Pons (tissue), 1 donor: ENCODE measurements at places on chromosomes 5 and 9.

DNA sequence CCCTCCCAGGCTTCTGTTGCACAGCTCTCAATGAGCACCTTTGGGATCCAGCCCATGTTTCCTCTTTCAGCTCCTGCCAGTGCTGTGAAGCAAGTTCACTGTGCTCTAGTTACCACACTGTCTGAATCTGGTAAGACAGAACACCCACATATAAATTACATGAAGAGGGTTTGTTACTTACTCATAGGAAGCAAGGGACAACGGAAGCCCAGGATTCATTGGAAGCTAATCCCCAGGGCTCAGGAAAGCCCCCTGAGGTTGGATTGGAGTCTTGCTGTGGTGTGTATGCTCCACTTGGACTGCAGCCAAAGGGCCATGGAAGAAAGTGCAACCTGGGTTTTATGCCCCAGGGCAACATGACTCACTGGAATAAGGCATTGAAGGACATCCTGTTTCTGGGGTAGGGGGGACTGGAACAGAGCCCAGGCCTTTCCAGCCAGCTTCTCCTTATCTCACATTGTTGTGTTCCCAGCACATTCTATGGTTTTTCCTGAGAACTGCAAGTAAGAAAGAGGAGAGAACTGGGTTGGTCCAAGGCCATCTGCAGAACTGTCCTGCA is 15.6 kb upstream of the CLK4 start:
- no peak for DNase-seq

GRCh38 chr5:64742821-64743220 is 25.7 kb downstream of the SREK1IP1 start:
- no peak for DNase-seq

GRCh38 chr5:7468742-7469141 is 72.8 kb downstream of the ADCY2 start:
- DNase-seq = no peak

DNA sequence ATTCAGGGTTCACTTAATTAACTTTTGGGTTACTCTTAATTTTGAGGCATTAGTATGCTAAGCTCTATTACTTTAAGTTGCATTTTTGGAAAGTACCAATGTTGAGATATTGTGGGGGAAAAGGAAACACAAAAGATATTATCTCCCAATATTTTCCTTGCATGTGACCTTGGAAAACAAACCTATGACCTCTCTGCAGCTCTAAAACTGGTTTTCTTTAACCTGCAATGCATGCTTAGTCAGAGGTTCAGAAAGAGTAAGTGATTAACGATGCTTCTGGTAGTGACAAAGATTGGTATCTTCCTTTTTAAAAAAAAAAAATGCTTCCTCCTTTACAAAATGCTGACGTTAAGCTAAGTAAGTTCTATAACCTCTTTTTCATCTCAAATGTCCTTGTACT is 44.9 kb upstream of the CDH18 start:
- DNase-seq = no peak

- DNase-seq = no peak
Observed at GRCh38 chr9:18184401-18184800, 289.6 kb upstream of the ADAMTSL1 start.

DNA sequence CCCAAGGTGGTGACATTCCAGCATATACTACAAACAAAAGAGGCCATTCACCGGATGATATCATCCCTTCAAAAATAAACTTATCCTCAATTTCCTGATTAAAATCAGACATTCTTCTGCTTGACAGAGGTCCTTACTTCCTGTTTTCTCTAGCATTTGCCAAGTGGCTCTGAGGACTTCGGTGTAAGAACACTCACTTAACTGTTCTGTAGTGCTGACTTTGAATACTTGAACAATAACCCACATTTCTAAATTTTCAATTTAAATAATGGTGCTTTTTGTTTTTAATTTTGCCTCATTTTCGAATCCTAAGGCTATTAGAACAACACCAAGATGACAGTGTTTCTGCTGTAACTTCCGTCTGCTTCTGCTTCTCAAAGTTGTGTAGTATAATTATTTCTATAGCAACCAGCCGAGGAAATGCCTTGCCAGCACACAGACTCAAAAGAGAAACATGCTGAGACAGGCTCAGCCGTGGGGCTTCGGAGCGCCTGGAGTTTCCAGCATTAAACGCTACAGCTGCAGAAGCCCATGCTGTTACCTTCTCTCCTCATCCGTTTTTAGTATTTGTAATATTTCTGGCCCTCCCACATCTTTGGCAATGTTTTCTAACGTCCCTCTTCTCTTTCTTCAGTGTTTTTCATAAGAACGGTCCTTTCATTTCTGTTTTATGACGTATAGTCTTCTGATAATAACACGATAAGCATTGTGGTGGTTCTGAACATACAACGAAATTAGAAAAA is 19.5 kb upstream of the ANXA1 start:
- DNase-seq = peak; percentile 70

GRCh38 chr9:75866273-75866871 is 24.1 kb upstream of the PCSK5 start:
- peak; percentile 85 for DNase-seq

GRCh38 chr5:10680876-10681481 is 80.1 kb downstream of the DAP start:
- no peak for DNase-seq

DNA sequence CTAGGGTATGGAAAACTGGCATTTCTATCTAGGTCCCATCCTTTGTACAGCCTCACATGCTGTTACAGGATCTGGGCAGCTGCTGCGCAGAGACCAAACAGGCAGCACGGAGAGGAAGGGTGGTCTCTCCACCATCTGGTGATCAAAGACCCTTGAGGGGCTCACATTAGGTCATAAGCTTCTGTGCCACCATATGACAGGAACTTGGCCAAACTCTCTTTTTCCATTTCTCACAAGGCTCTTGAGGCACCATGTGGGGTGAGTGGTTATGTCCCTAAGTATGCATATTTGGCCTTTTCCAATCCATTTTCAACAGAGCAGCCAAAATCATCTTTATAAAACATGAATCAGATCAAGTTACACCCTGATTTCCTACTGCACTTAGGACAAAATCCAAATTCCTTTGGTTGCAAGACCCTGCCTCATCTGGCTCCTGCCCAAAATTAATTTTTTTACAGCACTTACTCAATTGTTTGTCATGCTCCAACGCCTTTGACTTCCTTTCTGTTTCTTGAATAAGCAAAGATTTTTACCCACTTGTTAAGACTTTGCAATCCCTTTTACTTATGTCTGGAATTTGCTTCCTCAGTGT is 730.0 kb downstream of the MAT2B start:
- DNase-seq = no peak

- DNase-seq = no peak
Observed at GRCh38 chr9:120741191-120741590, 26.9 kb upstream of the MEGF9 start.

GRCh38 chr5:171997011-171997410 is 9.4 kb downstream of the FBXW11 start:
- DNase-seq = no peak

GRCh38 chr9:82022121-82022520 is 33.5 kb downstream of the SPATA31D1 start:
- DNase-seq = peak; percentile 6

DNA sequence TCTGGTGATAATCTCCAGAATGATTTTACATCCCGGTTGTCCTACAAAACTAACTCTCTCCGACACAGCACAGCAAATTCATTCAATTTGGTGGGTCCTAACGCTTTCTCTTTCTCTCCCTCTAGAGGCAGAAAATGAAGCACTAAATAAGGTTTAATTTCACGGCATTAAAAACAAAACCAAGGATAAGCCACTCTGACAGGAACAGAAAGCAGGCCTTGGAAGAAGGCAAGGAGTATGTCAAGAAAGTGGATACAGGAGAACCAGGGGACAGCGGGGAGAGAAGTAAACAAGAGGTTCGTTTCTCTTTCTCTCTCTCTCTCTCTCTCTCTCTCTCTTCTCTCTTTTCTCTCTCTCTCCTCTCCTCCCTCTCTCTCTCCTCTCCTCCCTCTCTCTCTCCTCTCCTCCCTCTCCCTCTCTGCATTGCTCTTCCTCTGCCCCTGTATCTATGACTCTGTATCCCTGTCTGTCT is 49.8 kb downstream of the EBF1 start:
- peak; percentile 46 for DNase-seq

DNA sequence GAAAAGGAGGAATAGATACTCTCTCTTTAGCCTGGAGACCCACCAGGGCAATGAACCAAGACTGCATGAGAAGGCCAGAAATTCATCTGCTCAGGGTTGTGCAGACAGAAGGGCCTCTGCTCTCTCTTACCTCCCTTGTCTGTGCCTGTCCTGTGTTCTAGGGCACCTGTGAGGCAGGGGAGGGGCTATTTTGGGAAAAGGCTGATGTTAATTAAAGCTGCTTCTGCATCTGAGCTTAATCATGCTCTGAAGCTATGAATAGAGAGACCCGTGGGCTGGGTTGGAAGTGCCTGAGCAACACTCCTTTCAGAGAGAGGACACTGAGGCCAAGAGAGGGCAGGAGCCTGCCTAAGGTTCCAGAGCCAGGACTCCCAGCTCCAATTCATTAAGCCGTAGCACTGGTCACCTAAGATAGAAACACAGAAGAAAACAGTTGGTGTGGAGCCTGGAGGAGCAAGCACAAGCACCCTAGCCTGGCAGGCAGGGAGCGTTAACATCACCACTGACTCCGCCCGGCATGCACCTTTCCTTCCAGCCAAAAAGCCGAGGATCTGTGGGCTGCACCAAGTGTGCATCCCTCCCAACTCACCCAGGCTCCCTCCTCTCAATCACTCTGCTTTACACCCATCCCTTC is 31.4 kb upstream of the STING1 start:
- DNase-seq = no peak

DNA sequence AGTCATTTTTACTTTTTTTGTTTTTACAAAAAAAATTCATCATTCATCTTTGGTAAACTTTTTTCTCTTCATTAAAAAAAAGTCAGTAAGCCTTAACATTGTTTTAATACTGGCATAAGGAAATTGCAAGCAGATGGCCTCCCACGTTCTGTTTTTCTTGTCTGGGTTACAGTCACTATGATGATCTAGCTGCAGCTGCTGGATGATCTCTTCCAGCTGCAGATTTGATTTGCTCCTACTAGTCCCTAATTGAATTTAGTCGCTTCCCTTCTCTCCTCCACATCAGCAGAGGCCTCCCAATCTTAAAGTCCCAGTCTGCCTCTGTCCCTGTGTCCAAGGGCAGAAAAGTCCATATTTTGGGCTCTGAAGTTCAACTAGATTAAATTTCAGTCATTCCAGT is 106.8 kb upstream of the PTGER4 start:
- DNase-seq = no peak

GRCh38 chr5:98510143-98510985 is 263.1 kb upstream of the RGMB start:
- peak; percentile 95 for DNase-seq

DNA sequence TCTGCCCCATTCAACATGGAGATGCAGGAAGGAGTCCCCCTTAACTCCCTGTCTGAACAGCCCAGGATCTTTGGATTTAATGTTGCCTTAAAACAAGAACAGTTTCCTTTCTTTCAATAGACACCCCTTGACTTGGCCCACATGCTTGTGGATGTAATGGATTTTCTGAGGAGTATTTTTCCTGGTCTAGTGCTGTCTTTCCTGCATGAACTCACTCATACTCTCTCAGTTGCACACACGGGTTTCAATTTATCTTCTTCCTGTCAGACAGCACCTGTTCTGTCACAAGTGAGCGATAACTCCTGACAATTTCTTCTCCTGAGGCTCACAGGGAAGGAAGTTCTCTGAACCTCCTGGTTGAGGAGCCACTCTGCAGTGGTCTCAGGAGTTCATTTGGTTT is 85.1 kb downstream of the ACER2 start:
- no peak for DNase-seq

GRCh38 chr9:121819428-121820231 is 168.2 kb downstream of the DAB2IP start:
- DNase-seq = no peak

DNA sequence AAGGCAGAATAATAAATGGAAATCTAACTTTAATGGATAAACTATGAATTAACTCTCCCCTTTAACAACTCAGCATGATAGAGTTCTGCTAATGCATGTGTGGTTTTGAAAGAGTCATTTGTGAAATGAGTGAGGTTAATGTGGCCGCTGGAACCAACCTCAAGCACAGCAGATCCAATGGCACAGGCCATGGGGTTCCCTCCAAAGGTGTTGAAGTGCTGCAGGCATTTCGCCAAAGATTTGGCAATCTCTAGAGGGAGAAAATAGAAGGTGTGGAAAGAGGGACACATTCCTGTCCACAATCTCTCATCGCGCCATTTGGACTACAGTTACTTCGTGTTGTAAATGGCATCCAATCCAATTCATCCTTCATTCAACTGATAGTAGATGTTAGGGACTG is 35.0 kb downstream of the AGXT2 start:
- DNase-seq = no peak

GRCh38 chr9:97556036-97556720 is 54.7 kb downstream of the TMOD1 start:
- DNase-seq = no peak

GRCh38 chr9:108600896-108601295 is 254.9 kb downstream of the ACTL7B start:
- DNase-seq = no peak

DNA sequence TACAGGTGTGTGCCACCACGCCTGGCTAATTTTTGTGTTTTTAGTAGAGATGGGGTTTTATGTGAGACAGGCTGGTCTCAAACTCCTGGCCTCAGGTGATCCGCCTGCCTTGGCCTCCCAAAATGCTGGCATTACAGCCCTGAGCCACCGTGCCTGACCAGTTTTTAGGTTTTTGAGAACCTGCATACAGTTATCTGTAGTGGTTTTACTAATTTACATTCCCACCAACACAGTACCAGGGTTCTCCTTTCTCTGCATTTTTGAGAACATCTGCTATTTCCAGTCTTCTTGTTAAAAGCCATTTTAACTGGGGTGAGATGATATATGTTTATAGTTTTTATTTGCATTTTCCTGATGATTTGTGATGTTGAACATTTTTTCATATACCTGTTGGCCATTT is 12.8 kb downstream of the DMXL1 start:
- no peak for DNase-seq

- no peak for DNase-seq
Observed at GRCh38 chr9:124135813-124136365, 121.9 kb upstream of the NEK6 start.

DNA sequence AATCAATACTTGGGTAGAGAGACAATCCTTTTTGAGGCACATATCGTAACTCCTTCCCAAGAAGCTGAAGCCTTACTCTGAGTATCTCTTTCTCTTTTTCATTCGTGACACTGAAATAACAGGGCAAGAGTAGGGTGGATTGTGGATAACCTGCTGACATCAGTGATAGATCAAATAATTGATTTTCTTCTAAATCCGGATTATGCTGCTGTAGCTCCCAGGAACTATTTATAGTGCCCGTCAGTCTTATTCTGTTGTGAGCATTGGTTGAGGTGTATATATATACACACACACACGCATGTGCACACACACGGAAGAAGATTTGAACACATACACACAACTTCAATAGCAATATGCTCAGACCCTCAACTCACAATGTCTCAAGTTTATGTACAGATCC is 43.2 kb upstream of the GLRA1 start:
- no peak for DNase-seq

GRCh38 chr5:98102936-98103335 is 670.5 kb upstream of the RGMB start:
- no peak for DNase-seq
